ENCODE measurements at places on chromosomes 4 and X. TPM values are rescaled to one million over a fixed set of nuclear protein-coding genes. Genes with fewer than 3 reads are reported as not detected.

GRCh38 chr4:37246891-37247290, 2.3 kb downstream of the NWD2 start:
- DNase-seq = no peak

DNA sequence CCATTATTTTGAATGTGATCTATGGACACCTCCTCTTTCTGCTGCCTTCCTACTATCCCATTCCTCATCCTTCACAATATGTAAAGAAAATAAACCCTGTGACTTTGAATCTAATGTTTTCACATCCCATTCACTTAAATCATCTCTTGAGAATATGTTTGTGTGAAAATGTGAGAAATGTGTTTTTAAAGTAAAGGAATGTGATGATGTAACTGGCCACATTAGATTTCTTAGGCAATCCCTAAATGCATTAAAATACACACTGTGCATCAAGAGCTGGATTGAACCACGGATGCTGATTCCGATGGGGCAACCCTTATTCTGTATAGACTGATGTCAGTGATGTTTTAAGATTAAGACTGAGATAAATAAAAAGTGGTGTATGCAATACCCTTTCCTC, 558.9 kb upstream of the TENM3 start:
- no peak for DNase-seq

- no peak for DNase-seq
These were observed 175.8 kb upstream of the NPY2R start for GRCh38 chr4:155032521-155033229.

DNA sequence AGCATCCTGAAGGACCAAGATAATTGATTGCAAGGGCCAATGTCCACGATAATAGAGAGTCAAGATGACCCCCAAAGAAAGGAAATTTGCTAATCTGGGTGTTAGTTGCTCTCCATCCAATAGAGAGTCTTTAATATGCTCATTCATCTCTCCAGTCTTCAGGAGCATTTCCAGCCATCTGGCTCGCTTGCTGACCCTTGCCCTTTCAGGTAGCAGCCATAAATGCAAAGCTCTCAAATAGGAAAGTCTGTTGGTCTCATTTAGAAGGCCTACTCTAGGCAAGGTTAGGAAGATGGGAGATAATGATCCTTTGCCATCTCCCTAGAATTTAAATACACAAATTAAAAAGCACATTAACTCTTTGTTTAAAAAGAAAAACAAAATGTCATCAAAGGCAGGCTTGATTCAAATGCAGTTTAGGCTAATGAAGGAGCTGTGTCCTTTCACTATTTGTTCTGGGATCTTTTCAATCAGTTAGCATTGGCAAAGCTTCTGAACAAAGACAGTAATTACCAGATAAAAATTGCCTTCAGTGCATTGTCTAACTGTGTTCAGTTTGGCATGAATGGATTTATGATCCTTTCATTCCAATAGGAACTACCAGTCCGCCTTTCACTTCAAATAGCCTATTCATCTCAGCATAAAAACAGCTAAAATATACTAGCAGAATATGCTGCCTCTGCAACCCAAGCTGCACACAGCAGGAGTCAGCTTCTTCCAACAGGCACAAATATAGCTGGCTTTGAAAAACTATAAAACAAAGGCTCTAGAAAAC, 49.6 kb upstream of the ATXN3L start:
- no peak for DNase-seq

DNA sequence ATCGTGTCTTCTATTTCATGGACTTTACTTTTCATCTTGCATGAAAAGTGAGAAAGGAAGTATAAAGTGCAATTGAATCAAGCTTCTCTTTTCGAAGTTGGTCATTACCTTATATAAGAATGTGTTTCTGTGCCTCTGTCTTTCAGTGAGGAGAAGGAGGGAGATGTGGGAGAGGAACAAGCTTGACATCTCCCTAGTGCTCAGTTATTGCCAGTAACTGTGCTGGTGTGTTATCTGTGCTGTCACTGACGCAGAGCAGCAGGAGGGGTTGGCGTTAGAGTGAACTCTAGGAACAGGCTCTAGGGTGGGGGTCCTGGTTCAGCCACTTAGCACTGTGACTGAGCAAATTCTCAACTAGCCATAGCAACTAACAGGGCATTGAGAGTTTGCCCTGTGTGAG, 34.0 kb upstream of the TBC1D9 start:
- DNase-seq = no peak

DNA sequence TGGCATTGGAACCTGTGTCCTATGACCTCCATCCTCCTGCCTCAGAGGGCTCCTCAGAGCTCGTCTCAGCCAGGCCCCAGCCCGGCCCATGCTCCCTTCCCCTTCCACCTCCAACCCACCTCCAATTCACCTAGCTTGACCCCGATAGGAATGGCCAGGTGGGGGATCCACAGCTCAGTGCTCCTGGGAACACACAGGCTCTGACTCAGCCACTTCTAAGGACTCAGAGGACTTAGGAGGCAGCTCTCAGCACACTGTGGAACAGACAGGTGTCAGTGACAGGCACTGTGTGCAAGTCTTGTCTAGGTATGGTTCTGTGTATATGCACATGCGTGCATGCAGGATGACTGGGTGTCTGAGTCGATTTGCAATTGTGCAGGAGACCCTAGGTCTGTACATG, 44.8 kb downstream of the PJA1 start:
- no peak for DNase-seq

DNA sequence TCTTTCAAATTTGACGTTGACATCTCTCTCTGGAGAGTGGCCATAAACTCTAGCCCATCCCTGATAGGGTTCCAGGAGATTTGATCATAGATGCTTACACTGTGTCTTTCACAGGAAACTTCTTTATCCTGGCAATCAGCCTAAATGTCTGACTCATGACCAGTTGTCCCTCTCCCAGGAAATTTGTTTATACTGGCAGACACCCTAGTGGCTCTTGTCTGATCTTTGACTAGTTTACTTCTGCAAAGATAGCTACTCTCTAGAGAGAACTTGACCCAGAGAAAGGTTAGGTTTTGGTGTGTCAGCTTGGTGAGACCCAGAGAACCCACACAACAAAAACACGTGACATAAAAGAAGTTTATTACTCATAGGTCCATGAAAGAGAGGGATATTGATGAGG, 509.8 kb downstream of the CENPC start:
- DNase-seq = no peak

Gene CFI
- not detected for total RNA-seq
